ENCODE measurements at places on chromosomes 1 and 21.

DNA sequence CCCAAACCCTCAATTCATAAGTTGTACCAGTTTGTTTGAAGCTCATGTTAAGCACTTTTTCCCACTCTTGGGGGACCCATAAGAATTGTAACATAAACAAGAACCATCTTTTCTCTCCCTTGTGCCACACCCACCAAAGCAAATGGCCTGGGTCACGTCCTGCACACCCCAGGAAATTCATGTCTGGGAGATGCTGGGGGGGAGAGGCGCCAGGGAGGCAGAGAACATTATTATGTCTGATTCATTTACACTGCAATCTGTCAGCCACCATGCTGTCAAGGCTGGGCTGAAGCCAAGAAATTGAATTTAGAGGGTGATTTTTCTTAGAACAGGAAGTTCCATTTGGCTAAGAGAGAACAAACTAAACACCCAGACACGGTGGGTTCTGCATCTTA is 37.2 kb upstream of the IPO9 start:
- DNase-seq: peak; percentile 84

- no peak for DNase-seq
Observed at GRCh38 chr1:235820061-235820460, 46.6 kb downstream of the LYST start.

- no peak for DNase-seq
Observed at GRCh38 chr1:3632716-3633343, 8.0 kb downstream of the TPRG1L start.

- DNase-seq: no peak
Observed at GRCh38 chr1:54800899-54801759, at the start of gene TTC22. TTC22 (minus strand) TSS chr1:54801323; CDS start chr1:54801163, 160 bp downstream.

DNA sequence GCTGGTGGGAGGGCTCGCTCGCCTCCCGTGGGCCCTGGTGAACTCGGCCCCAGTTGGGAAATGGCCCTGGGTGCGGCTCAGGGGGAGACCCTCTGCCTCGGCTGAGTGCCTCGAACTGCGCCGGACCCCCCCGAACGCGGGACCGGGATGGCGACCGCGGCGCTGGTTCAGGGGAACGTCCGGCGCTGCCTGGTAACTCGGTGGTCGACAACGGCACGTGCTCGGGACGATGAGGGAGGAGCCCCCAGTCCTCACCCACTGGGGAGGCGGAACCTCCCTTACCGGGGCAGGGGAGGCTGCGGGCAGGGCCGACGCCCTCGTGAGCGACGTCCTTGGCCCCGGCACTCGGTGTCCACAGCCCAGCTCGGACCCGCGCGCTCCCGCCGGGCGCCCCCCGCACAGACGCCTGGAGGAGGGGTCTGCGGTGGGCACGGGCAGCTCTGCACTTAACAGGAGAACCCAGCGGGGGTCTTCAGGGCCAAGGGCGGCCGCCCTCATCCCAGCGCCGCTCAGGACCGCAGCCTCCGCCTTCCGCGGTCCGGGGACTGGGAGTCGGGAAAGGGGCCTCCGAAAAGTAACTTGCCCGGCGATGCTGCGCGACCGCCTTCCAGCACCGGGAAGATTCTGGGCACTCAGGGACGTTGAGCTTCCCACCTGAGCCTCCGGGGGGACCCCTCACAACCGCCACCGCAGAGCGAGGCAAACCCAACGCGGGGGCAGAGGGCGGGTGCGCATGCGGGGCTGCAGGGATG is 1.7 kb downstream of the HES4 start:
- no peak for DNase-seq

DNA sequence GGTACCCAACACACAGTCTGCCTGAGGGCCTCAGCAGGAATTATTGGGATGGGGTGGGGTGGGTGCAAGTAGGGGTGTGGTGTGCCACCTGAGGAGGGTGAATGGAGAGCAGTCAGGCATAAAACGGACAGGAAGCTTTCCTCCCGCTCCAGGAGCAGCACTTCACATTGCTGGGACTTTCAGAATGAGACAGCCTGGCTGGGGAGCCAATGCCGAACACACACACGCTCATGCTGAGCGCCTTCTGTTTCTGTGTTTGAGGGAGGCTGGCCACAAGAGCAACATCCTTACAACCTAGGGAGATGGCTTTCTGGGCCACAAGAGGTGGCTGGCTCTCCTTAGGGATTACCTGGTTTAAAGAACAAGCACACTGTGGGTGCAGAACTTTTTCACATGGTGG is 98.0 kb downstream of the LAMC2 start:
- no peak for DNase-seq

DNA sequence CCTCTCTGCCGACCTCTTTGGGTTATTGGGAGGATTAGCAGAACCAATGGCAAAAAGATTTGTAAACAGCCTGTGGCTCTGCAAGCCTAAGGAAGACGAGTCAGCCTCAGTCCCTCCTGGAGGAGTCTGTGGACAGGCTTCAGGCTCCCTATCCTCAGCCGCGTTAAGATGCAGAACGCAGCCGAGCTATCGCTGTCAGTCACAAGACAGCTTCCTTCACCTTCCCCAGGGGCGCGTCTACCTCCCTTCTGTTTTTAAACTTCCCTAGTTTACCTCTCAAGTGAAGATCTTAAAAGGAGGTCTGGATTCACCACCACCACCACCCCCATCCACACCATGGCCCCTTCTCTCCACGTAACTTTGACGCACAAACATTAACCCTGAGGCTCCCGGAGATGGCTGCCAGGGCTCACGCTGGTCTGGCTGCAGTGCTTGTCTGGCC is 738 bp downstream of the CAMK1G start:
- DNase-seq: no peak

- DNase-seq: no peak
Observed at GRCh38 chr1:166080277-166080966, 86.4 kb downstream of the FAM78B start.

GRCh38 chr1:39576016-39576657 is 453 bp downstream of the PABPC4 start:
- DNase-seq: peak; percentile 21

GRCh38 chr21:35021546-35021945 is 27.6 kb downstream of the RUNX1 start:
- no peak for DNase-seq

- DNase-seq: no peak
Observed at GRCh38 chr1:186189156-186189555, 185.9 kb downstream of the TPR start.

GRCh38 chr1:64147759-64148158 is 55.7 kb upstream of the UBE2U start:
- no peak for DNase-seq

- DNase-seq: no peak
Observed at GRCh38 chr1:53080769-53081168, 18.8 kb downstream of the PODN start.

DNA sequence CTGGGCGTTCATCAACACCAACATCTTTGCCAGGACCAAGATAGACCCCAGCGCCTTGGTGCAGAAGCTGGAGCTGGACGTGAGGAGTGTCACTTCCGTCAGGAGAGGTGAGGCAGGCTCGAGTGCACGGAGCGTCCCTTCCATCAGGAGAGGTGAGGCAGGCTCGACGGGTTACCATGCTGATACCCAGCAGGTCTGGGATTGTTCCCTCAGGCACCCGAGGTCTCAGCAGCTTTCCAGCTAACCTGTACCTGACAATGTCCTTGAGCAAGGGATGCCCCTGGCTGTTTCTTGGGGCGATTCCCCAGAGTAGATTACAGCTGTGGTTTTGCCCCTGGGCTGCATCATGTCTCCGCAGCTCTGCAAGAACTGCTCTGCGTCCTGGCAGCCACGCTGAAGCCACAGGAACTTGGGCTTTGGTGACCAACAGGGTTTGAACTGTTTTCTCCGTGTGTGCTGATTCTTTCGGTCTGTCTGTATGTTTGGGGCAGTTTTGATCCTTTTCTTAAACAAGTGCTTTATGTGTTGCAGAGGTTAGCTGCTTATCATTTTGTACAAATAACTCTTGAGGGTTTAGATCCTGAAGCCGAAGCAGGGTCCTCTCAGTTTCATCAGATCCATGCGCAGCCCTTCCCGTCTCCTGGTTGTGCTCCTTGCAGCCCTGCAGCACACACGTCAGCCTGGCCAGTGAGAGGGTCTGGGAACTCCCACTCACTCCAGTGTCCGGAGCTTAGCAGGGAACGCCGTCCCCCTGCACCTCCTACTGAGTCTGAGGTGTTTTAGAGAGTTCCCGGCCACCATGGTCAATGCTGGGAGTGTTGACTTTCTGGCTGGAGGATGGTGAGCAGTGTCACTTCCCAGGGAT is 4.1 kb downstream of the SLX9 start:
- DNase-seq: no peak

- no peak for DNase-seq
Observed at GRCh38 chr1:54225986-54226559, 26.1 kb downstream of the MRPL37 start.

- DNase-seq: no peak
Observed at GRCh38 chr1:84571150-84571535, 3.1 kb downstream of the CTBS start.

DNA sequence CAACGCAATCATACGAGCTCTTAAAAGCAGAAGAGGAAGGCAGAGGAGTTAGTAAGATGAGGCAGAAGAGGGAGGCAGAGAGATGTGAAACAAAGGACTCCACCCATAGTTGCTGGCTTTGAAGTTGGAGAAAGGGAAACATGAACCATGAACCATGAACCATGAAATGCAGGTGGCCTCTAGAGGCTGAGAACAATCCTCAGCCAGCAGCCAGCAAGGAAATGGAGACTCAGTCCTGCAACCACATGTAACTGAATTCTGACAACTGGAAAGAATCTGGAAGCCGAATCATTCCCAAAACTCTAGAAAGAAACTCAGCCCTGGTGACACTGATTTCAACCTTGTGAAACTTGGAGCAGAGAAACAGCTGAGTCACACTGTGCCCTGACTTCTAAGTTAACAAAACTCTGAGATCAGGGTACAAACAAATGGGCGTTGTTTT is 10.1 kb downstream of the DIPK1A start:
- no peak for DNase-seq

DNA sequence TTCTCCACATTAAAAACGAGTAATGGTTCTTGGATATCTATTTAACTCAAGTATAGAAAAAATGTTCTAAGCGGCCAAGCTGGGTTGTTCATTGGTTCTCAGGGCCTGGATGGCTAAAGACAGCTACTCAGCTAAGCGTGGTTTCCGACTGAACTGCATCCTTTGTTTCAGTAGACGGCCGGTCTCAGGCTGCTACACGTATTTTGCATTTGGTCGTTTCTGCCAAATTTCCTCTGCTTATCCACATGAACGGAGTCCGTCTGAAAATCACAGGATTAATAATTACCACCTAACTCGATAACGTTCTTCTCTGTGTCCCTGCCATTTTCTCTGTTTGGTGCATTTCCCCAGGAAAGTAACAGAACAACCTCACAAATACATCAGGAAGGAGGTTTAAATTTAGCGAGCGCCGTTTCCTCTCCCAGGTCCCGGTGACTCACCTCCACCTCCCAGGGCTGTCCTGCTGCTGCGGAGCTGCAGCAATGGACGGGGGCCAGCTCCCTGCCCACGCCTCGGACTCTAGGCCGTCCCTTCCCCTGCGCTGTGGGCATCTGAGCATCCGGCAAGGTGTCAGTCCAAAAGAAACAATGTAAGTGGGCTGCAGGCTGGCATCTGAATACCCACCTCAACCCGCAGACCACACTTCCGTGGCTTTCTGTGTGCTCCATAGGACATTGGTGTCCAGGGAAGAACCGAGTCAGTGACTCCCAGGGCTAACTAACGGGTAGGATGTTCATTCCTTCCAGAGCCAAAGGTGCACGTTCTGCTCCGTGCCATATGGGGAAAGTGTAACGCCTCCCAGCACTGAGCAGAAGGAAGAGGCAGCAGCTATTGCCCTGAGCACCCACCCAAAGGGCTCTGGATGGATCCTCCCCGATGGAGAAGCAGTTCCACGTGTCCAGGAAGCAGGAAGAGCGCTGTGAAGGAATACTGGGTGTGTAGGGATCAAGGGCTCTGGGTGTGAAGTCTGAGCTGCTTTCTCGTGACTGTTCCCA is 4.1 kb upstream of the GABRD start:
- DNase-seq: no peak

DNA sequence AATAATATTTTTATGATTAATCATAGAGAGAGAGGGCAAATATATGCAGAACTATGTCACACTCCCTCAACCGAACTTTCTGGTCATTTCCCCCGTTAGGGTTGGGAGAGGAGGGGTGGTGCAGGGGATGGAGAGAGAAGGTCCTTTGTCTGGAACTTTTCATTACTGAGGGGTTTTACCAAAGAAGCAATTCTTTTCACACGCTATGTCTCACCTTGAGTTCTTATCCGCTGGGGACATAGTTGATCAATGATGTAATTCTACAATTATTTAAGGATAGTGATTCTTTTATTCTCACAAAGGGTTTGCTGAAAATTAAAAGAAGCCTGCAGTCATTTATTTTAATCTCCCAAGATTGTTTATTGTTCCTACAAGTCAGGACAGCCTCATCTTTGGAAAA is 98.3 kb upstream of the RUNX1 start:
- DNase-seq: no peak

DNA sequence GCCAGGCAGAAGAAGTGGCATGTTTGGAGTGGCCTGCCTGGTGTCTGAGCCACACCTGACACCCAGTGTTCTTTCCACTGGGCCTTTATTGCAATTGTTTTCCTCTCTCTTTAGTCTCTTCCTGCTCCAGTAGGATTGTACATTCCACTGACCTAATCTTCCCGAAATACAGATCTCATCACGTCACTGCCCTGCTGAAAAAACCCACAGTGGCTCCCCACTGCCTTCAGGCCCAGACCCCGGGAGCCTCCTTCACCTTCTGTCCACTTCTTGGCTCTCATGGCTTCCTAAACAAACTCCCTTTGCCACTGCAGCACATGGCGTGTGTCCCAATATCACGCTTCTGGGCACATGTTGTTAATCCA is 25.3 kb upstream of the ATP5PO start:
- no peak for DNase-seq

- DNase-seq: no peak
Observed at GRCh38 chr1:41898191-41898713, 20.5 kb downstream of the HIVEP3 start.

- DNase-seq: no peak
Observed at GRCh38 chr1:58465825-58466629, 80.5 kb downstream of the OMA1 start.

- DNase-seq: no peak
Observed at GRCh38 chr21:42526379-42526727, 12.7 kb downstream of the SLC37A1 start.

GRCh38 chr1:110411173-110411735 is 3.8 kb upstream of the LAMTOR5 start:
- no peak for DNase-seq
